ENCODE measurements at places on chromosomes 4 and X.

GRCh38 chrX:128460835-128461234, 408.6 kb upstream of the ACTRT1 start:
- DNase-seq: peak; percentile 2

DNA sequence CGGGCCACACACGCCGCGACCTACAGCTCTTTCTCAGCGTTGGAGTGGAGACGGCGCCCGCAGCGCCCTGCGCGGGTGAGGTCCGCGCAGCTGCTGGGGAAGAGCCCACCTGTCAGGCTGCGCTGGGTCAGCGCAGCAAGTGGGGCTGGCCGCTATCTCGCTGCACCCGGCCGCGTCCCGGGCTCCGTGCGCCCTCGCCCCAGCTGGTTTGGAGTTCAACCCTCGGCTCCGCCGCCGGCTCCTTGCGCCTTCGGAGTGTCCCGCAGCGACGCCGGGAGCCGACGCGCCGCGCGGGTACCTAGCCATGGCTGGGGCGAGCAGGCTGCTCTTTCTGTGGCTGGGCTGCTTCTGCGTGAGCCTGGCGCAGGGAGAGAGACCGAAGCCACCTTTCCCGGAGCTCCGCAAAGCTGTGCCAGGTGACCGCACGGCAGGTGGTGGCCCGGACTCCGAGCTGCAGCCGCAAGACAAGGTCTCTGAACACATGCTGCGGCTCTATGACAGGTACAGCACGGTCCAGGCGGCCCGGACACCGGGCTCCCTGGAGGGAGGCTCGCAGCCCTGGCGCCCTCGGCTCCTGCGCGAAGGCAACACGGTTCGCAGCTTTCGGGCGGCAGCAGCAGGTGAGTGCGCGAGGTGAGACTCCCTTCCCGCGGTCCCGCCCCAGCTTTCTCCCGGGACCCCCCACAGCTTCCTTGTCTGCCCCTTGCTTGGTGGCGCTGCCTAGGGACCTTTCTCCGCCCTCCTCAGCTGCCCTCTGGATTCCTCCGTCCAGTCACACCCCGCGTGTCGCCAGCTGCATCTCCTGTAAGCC, 678 bp downstream of the BMP3 start:
- DNase-seq: no peak

GRCh38 chr4:114386637-114387233, 211.9 kb upstream of the UGT8 start:
- no peak for DNase-seq

- no peak for DNase-seq
These were observed 20.3 kb upstream of the MSX1 start for GRCh38 chr4:4838936-4839810.

DNA sequence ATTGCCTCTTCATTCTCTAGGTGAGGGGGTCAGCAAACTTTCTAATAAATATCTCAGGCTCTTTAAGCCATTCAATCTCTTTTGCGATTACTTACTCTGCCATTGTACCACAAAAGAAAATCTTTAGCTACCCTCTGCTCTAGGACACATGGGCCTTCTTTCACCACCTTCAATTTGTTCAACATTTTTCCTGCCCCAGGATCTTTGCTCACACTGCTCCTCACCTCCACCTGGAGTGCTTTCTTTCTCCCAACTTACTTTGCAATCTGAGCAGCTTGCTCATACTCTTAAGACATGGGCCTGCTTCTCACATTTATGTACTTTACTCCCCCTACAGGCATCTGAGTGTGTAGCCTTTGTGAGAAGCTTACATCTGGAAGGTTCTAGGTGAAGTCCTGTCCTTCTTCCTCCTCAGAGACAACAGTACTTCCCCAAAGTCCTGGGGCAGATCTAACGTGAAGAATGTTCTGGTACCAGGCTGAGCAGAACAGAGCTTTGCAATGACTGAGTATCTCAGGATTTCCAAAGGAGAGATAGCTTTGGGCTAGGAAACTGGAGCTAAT, 55.0 kb upstream of the PRDM5 start:
- DNase-seq: peak; percentile 12

Measured in Panc1 (cell line).